ENCODE measurements at places on chromosomes 13 and 19.

- DNase-seq = no peak
Observed at GRCh38 chr19:3161453-3161852, 17.1 kb upstream of the S1PR4 start.

DNA sequence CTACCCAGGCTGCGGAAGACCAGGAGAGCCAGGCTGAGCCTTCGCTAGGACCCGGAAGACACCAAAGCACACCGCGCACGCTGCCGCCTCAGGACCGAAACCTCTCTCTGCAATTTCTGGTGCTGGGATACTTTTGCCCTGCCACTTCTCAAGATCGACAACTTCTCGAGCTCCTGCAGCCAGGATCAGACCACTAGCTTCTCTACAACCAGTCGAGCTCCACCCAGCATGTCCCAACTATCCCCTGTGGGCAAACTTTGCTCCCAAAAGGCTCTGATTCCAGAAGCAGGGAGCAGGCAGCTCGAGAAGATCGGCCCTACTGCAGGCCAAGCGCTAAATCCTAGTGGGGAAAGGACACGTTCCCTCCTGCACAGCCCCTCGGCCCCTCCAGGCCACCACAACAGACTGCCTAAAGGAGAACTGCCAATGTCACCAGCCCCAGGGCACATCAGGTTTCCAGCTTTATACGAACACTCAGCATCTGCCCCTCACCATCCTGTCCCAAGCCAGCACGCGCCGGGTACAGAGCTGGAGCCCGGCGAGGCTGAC, 979 bp downstream of the AKAP8 start:
- DNase-seq = peak; percentile 50

DNA sequence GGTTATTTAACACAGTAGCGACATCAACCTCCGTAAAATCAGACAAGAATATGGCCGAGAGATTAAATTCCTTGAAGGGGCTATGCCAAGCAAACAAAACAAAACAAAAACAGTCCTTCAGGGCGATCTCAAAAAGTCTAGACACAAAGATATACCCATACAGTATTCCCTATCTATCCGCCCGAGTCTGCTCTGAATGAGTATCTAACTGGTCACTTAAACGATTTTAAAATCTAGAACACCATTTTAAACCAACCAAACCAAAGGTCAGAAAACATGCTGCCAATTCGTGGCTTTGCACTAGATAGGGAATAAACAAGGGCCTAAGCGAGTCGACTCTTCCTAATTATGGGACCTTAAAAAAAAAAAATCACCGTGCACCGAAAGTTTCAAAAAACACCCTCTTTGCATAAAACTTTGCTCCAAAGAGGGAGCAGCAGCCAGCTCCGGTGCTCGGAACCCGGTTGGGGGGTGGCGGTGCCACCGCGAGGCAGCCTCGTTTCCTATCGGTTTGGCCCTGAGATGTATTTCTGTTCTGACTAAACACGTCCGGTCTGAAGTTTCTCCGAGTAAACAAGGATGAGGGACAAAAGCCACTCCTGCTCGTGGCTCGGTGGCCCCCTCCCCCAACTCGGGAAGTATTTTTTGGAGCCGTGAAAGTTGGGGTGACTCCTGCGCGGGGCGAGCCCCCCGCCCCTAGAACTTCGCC, 1.8 kb downstream of the HMGB1 start:
- peak; percentile 54 for DNase-seq

GRCh38 chr13:66842766-66843165, 387.4 kb downstream of the PCDH9 start:
- no peak for DNase-seq

DNA sequence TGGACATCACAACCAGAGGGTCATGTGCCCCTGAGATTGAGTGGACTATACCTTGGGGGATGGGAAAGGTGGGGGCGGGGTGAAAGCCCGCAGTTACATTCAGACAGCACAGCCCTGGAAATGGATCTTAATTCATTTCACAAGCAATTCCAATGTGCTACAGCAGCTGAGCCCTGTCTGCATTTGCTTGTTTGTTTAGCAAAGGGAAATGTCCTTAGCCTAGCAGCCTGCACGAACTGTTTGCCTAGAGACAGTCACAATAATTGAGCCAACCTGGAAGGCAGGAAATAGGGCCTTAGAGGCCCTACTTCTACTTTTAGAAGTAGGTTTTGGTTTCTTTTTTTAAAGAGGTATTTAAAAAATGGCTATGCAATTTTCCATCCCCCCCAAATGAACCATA, 177.3 kb upstream of the KL start:
- peak; percentile 52 for DNase-seq

- DNase-seq = no peak
Observed at GRCh38 chr13:113358653-113359190, 5.2 kb downstream of the GRTP1 start.

DNA sequence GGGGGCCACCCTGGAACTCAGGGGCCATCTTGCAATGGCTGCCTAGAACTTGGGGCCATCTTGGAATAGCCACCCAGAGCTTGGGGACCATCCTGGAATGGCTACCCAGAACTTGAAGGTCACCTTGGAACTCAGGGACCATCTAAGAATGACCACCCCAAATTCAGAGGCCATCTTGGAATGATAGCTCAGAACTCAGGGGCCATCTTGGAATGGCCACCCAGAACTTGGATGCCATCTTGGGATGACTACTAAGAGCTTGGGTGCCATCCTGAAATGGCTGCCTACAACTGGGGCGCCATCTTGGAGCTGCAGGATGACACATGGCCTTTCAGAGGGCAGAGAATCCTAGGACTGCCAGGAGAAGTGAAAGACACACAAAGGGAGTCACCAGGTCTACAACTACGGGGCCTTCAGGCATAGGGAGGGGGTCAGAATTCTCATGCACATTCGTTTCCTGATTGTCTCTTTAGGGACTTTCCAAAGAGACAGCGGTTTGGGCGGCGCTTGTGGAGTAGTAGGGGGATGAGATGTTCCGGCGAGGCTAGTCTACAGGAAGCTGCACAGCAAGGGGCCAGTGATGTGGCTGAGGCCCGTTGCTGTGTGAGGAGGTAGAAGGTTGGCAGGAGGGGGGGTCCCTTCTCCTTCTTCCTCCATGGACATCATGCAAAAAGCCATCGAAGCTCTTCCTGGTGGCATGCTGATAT, 125.0 kb downstream of the IER2 start:
- no peak for DNase-seq

- peak; percentile 15 for DNase-seq
Observed at GRCh38 chr19:13089139-13089856, 13.4 kb downstream of the LYL1 start.

GRCh38 chr19:53057904-53058580, 13.5 kb downstream of the ERVV-2 start:
- no peak for DNase-seq

DNA sequence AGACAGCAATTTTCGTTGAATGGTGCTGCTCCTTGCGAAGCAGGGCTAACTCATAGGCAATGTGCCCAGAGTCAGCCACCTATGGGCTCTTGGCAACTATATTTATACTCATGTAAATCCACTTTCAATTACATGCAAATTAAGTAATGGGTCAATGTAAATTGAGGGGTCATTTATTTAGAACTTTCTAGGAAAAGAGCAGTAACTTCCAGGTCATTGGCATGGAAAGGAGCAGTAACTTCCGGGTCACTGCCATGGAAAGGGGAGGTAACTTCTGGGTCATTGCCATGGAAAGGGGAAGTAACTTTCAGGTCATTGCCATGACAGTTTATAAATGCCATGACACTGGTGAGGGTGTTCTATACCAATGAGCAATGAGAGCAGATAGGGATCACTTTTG, 11.6 kb downstream of the KLK4 start:
- DNase-seq = no peak

DNA sequence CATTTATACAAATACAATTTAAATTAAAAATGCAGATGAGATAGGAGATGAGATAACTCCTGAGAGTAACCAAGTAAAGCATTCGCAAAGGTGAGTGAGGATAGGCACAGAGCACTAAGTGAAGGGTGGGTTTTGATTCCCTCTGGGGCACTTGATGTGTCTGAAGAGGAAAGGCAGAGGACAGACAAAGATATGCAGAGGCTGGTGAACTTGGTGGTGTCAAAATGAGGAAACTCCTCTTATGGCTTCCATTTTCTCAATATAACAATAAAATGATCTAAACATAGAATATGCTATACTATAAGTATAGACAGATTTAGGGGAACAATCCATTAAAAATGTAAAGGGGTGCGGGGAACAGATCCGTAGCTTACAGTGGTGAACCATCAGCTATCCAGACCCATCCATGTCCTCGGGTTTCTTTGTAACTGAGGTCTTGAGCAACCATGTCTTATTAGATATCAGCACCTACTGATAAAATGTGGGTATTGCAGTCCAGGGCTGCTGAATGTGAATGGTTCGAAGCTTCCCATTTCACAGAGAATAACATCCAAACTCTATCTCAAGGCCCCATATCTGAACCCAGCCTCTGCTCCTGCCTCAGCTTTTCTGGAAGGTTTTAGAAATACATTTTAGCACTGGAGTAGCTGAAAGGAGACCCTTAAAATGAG, 73.9 kb upstream of the SLC10A2 start:
- DNase-seq = no peak

GRCh38 chr13:29502391-29503008, 93.0 kb downstream of the SLC7A1 start:
- DNase-seq = no peak

DNA sequence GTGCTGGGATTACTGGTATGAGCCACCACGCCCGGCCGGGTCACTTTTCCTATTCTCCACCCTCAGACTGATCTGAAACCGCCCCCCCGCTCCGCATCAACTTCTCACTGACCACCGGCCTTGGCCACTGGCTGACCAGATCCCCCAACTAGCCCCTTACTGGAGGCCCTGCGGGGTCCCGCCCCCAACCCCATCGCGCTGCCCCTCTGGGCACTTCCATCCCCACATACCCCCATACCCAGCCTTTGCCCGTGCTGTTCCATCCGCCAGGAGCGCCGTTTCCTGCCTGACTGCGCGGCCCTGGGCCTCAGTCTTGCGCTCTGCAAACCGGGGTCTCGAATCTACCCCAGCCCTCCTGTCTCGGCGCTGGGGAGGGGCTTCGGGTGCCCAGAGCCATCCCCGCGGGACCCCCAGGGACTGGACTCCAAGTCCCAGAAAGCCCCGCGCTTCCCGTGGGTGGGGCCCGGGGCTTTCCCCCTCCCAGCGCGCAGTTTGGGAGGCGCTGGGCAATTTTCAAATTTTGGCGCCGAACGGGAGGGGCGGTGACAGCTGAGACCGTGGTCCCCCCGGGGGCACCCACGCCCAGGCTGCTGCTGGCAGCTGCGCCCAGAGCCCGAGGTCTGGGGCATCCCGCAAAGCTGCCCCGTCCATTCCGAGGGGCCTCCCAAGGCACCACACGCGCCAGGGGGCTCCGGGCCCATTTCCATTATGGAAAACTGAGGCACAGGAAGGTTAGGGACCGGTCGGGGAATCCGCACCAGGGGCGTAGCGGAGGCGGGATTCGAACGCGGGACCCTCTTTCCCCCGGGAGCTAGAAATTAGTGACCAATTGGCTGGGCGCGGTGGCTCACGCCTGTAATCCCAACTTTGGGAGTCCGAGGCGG, 5.2 kb upstream of the LMNB2 start:
- DNase-seq = peak; percentile 79

DNA sequence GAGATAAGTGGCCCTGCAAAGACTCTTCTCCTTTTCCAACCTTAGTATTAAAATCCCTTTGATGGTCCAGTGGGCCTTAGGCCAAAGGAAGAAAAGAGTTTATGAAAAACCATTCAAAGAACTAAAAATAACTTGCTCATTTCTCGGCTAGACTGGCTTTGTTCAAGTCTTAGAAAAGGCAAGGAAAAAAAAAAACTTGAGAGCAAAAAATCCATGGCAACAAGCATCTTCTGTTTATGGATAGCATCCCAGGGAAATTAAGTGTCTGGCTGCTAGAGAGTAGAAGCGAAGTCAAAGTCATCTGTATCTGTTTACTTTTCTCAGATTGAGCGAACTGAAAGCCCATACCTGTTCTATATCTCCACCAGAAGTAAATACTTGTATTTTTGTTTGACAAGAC, 129.6 kb downstream of the KCTD15 start:
- DNase-seq = no peak

- DNase-seq = no peak
Observed at GRCh38 chr19:11416346-11417052, 2.6 kb downstream of the RGL3 start.

DNA sequence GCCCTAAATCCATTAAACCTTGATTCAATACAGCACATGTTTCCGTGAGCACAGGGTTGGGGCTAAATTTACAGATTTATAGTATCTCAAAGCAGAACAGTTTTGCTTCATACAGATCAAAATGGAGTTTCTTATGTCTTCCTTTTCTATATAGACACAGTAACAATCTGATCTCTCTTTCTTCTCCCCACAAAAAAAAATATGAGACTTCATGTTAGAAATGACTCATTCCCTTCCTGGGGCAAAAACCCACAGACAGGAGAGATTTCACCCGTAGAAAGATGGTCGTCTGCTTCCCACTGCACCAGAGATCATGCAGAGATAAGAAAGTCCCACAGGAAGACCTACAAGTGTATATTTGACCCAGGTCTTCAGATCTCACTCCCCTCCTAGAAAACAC, 7.7 kb upstream of the ZNF611 start:
- no peak for DNase-seq

DNA sequence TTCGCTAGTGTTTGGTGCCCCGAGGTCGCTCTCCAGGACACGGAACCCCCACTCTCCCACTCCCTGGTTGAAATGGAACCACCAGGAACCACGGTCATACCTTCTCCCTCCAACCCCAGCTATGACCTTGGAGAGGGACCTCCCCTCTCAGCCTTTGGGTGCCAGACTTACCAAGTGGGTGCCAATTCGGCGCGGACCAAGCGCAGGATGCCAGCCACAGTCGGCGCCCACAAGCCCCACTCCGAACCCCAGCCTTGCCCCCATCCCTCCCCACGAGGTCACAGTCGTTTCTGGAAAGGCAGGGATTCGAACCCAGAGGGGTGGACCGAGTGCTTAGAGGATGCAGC, 910 bp downstream of the PDE4C start:
- no peak for DNase-seq

GRCh38 chr13:21316376-21316775, 139.9 kb downstream of the MRPL57 start:
- no peak for DNase-seq

GRCh38 chr13:83798731-83799130, 83.5 kb downstream of the SLITRK1 start:
- DNase-seq = no peak

- DNase-seq = no peak
Observed at GRCh38 chr19:4891066-4891465, 11.6 kb downstream of the ARRDC5 start.

DNA sequence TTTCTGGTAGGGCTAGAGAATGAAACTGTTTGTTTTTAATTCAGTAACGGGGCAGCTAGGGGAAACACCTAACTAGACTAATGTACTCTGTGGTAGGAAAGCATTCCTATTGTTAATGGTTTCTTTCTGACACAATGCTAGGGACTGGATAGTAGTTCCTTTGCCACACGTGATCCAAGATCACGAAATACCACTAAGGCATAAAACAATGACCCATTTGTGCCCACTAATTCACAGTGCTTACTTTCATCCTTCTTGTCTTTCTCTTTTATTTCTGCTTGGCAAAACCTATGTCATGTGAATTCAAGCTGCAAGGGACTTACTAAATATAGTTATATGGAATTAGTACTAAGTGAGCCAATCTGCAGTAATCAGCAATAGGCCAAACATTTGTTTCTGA, 834.1 kb upstream of the SLITRK6 start:
- no peak for DNase-seq
